IMR-90 (cell line): ENCODE measurements at places on chromosomes 2 and 18. TPM values are rescaled to one million over a fixed set of nuclear protein-coding genes. Genes with fewer than 3 reads are reported as not detected.

The SRD5A2 gene
- not detected in 2 replicates for total RNA-seq

The AMER3 gene
- not detected in 2 replicates for total RNA-seq

The PLCL1 gene
- total RNA-seq: 0.18 and 0.56 TPM in 2 replicates

The TDRD15 gene
- not detected in 2 replicates for total RNA-seq

The WIPF1 gene
- total RNA-seq: 2.7 and 3.3 TPM in 2 replicates

The PJVK gene
- 0.28 and 0.72 TPM in 2 replicates for total RNA-seq

The GNLY gene
- total RNA-seq: not detected in 2 replicates

The PAX3 gene
- total RNA-seq: not detected in 2 replicates

The ILKAP gene
- 13.3 and 15.3 TPM in 2 replicates for total RNA-seq

The MGAT4A gene
- under 0.01 TPM in 2 replicates for total RNA-seq

The CNGA3 gene
- total RNA-seq: under 0.01 TPM in 1 of 2 replicates, not detected in the other

The SLC40A1 gene
- 3.9 and 5.0 TPM in 2 replicates for total RNA-seq

The APOB gene
- under 0.01 TPM in 2 replicates for total RNA-seq

The SCN2A gene
- total RNA-seq: 0.54 and 0.56 TPM in 2 replicates

The RAX gene
- not detected in 2 replicates for total RNA-seq

The MOGAT1 gene
- total RNA-seq: not detected in 2 replicates

The SCN9A gene
- total RNA-seq: 135 and 179 TPM in 2 replicates

The SERPINB3 gene
- not detected in 2 replicates for total RNA-seq

The SIX3 gene
- total RNA-seq: not detected in 2 replicates

The DSG4 gene
- not detected in 2 replicates for total RNA-seq

The ZC3H6 gene
- total RNA-seq: 2.0 and 2.2 TPM in 2 replicates

The CYP1B1 gene
- 1.1 and 1.9 TPM in 2 replicates for total RNA-seq

The VWC2L gene
- not detected in 2 replicates for total RNA-seq

The PRSS56 gene
- total RNA-seq: not detected in 2 replicates

The CCDC141 gene
- total RNA-seq: under 0.01 TPM in 1 of 2 replicates, not detected in the other

The MYO5B gene
- 0.54 and 0.56 TPM in 2 replicates for total RNA-seq

The NCL gene
- total RNA-seq: 289 and 506 TPM in 2 replicates

The REG3G gene
- not detected in 2 replicates for total RNA-seq

The RGPD4 gene
- not detected in 2 replicates for total RNA-seq

The FAM237A gene
- not detected in 2 replicates for total RNA-seq

The CPLX4 gene
- total RNA-seq: not detected in 2 replicates

The FBXO41 gene
- total RNA-seq: 0.54 and 0.83 TPM in 2 replicates

The MALL gene
- total RNA-seq: 1.6 and 2.2 TPM in 2 replicates

The AKAIN1 gene
- total RNA-seq: not detected in 2 replicates

The MROH2A gene
- total RNA-seq: not detected in 2 replicates

The AGAP1 gene
- total RNA-seq: 11.7 and 15.1 TPM in 2 replicates

The FAM117B gene
- total RNA-seq: 0.54 and 1.1 TPM in 2 replicates

The KCMF1 gene
- total RNA-seq: 108 and 118 TPM in 2 replicates

The NEUROD1 gene
- not detected in 2 replicates for total RNA-seq

The CSRNP3 gene
- 0.56 and 0.72 TPM in 2 replicates for total RNA-seq

The HOXD4 gene
- total RNA-seq: not detected in 2 replicates

The NOSTRIN gene
- total RNA-seq: under 0.01 and 0.18 TPM in 2 replicates

The MBD5 gene
- total RNA-seq: 14.2 and 17.5 TPM in 2 replicates

The TRABD2A gene
- total RNA-seq: 19.7 and 20.3 TPM in 2 replicates

The ALPG gene
- not detected in 2 replicates for total RNA-seq

The CCT7 gene
- total RNA-seq: 557 and 575 TPM in 2 replicates

The PPM1B gene
- 14.7 and 25.6 TPM in 2 replicates for total RNA-seq

The LYPD6B gene
- total RNA-seq: under 0.01 TPM in 1 of 2 replicates, not detected in the other

The CIB4 gene
- not detected in 2 replicates for total RNA-seq
